ENCODE measurements at places on chromosomes 6 and 20.

DNA sequence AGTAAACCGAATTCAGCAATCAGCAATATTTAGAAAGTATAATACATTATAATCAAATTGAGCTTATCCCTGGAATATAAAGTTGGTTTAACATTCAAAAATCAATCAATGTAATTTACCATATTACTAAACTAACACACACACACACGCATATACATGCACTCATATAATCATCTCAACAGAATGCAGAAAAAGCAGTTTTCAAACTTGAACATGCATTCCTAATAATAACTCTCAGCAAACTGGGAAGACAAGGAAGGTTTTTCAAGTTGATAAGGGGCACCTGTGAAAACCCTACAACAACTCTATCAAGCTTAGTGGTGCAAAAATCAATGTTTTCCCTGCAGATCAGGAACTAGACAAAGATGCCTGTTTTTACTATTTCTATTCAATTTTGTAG lies 4.7 kb downstream of the SIRPB2 start:
- DNase-seq, result no peak

DNA sequence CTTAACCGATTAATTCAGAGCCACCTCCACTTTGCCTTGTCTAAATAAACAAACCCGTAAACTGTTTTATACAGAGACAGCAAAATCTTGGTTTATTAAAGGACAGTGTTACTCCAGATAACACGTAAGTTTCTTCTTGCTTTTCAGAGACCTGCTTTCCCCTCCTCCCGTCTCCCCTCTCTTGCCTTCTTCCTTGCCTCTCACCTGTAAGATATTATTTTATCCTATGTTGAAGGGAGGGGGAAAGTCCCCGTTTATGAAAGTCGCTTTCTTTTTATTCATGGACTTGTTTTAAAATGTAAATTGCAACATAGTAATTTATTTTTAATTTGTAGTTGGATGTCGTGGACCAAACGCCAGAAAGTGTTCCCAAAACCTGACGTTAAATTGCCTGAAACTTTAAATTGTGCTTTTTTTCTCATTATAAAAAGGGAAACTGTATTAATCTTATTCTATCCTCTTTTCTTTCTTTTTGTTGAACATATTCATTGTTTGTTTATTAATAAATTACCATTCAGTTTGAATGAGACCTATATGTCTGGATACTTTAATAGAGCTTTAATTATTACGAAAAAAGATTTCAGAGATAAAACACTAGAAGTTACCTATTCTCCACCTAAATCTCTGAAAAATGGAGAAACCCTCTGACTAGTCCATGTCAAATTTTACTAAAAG lies 2.7 kb downstream of the FOXC1 start:
- DNase-seq, result no peak

GRCh38 chr20:38633577-38634093 lies 32.0 kb downstream of the ARHGAP40 start:
- peak; percentile 82 for DNase-seq

DNA sequence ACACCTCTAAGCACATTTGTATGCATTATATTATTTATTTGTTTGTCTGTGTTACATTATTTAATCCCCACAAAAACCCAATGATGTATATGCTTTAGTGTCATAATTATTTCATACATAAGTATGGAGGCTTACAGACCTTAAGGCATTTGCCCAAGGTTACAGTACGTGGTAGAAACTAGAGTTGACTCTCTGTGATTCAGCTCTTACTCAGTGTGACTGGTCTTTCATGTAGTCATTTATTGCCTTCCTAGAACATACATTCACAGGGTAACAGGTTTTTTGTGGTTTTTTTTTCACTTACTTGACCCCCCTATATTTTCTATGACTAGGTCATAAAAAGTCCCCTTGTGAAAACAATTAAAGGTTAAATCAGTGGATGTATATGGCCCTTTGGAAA lies 566.8 kb downstream of the TFAP2A start:
- no peak for DNase-seq

GRCh38 chr20:39623584-39624234 lies 661.6 kb downstream of the DHX35 start:
- no peak for DNase-seq

- no peak for DNase-seq
These were observed 163.2 kb downstream of the TBXT start for GRCh38 chr6:166004471-166004870.

GRCh38 chr6:70164556-70164955 lies 138.3 kb downstream of the COL9A1 start:
- DNase-seq, result no peak

DNA sequence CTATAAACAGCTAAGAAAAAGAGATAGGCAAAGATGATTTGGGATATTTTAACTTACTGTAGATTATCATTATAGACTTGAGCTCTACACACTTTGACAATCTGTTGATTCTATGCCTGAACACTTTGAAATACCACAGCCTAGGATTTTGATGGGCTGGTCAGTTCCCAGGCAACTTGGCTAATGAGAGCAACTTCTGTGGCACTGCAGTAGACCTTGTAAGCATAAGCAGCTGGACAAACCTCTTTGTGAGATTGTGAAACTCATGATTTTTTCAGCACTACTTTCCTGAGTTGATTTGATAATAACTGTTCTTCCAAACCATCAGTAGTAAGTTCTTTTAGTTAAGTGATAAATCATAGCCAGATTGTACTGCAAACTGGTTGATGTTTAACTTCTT lies 27.1 kb upstream of the ELOVL5 start:
- no peak for DNase-seq

DNA sequence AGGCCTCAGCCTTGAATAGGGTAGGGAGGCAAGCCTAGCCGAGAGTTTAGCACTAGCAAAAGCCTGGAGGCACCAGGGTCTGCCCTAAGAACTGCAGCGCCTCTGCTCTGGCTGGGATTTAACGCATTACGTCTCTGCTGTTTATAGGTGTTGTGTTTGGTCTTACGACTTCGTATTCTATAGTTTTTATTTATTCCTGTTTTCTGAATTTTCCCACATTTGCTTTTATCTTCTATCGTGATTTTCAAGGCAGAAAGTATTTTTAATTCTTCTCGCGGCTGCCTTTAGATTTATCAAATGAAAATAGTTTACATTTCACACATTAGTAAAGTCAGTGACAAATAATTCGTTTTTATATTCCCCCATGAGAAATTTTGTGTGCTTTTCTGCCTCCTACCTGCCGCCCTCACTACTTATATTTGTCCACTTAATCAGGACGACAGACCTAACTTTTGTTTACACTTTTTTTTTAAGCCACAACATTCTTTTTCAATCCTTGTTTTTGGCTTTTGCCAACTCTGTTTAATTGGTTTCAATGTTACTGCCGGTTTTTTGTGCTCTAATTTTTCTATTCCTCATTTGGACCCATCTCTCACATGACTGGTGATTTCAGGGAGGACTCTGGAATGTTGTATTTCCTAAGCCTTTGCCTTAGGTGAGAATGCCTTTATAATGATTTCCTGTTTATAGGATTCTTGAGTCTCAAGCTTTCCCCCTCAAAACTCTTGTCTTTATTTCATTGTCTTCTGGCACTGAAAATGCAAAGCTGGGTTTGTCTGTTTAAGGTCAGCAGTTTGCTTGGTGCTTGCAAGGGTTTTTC lies 1.3 kb upstream of the LZTS3 start:
- no peak for DNase-seq

GRCh38 chr6:72533606-72534005 lies 88.3 kb upstream of the KCNQ5 start:
- DNase-seq, result no peak

DNA sequence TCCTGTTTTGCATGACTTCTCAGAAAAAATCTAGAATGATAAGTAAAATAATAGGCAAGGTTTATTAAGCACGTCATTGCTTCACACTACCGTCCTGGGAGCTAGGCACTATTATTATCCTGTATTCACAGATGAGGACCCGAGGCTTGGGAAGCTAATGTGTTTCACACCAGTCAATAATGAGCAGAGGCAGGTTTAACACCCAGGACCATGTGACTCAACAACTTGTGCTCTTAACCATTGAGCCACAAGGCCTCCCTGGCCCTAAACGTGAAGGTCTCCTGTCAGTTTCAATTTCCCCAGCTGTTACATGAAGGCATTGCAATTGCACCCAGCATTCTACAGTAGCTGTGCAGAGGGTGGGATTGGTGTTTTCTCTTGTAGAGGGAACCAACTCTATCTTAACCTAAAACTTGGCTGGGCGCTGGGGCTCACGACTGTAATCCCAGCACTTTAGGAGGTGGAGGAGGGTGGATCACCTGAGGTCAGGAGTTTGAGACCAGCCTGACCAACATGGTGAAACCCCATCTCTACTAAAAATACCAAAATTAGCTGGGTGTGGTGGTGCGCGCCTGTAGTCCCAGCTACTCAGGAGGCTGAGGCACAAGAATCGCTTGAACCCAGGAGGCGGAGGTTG lies 191.2 kb downstream of the BCAS1 start:
- no peak for DNase-seq

- no peak for DNase-seq
These were observed 241.6 kb downstream of the BMP7 start for GRCh38 chr20:57024849-57025248.

- peak; percentile 55 for DNase-seq
These were observed 109.9 kb downstream of the NOL4L start for GRCh38 chr20:32474967-32475811.

DNA sequence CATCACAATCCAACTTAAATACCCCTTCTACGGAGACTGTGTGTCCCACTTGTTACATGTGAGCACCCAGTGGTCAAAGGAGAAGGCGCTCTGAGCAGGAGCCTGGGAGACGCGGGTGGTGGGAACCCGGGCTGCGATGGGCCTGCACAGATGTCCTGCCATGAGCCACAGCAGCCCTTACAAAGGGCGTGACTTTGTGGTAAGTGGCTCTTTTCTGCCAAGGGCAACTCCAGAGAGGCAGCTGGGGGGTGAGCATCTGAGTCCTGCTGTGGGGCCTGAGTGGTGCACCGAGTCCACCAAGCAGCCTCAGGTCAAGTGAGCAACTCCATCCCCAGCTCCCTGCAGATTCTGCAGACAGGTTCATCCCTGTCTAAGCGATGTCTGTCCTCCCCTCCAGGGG lies 33.6 kb upstream of the CST7 start:
- DNase-seq, result no peak

DNA sequence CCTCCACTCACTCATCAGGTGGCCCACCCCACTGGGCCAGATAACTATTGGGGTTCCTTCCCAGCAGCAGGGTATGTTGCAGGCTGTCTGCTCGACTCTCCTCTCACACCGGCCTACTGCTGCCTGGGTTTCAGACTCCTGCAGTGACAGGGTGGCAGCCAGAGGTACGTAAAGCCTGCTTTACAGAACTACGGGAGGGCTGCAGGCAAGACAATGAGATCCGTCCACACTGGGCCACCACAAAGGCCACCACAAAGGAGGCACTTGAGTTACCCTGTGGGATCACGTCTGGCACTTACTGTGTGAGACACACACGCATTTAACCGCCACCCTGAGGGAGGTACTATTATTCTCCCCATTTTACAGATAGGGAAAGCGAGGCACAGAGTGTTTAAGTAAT lies 78.5 kb downstream of the NFATC2 start:
- DNase-seq, result no peak

DNA sequence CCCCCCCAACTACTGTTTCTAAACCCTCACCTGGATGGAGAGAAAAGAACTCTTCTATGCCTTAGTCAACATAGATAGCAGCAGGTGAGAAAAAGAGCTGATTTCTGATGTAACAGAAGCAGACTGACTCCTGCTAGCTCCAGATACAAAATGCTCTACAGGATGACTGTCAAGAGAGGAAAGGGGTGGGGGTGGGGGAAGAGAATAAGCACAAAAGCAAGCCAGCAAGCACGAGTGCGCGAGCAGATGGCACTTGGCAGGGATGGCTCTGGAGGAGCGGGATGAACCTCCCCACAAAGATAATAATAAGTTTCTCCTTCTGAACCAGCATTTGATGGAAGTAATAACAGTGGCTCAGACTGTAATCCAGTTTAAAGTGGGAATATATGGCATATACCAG lies 45.6 kb upstream of the SPDEF start:
- no peak for DNase-seq

DNA sequence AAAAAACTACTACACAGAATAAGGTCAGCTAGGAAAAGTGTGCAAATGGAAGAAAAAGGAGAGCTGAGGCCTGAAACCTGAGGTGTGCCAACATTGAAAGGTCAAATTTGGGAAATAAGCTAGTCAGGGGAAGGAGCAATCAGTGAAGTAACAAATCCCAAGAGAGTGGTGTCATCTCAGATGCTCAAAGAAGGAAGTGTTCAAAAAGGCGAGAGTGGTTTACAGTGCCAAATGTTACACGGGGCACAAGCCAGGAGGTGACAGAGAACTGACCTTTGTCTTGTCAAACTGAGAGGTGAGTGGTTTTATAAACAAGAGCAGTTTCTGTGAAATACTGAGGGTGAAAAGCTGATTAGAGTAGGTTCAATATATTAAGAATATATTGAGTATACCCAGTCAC lies 83.0 kb upstream of the TCF21 start:
- DNase-seq, result no peak
